Stimulated activated CD4-positive, alpha-beta T cell treated with anti-CD3 and anti-CD28 coated beads, Interleukin-1b, Interleukin-23, amount 100 ng/mL, for 4 hours (primary cell): ENCODE measurements at places on chromosomes 2 and 18.
A peak's percentile ranks its signal among the peaks of the same experiment; 100 is the strongest.

DNA sequence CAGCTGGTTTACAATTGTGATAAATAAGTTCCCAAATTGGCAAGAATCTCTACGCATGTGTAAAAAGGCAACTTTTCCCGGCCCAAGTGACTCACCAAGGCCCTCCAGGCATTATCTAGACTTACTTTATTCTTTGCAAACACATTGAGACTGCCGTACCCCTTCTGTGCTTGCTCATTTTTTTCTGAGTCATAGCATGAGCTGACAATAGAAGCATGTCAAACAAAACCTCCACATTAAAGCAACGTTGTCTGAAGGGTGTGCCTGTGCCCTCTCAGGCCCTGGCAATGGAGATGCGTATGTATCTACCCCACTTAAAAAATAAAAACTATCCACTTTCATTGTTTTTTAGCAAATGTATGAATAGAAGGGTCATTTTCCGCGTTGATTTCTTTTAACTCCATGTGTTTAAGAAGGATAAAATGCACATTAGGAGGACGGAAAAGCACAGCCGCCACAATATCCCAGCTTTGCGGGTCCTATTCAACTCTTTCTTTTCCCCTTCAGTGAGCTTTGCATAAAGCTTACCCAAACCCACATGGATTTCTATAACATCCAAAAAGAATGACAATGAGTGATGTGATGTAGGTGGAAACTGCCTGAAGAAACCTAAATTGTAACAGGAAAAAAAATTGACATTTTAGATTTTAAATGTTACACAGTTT lies 298.2 kb downstream of the CDCA7 start:
- DNase-seq, result no peak

DNA sequence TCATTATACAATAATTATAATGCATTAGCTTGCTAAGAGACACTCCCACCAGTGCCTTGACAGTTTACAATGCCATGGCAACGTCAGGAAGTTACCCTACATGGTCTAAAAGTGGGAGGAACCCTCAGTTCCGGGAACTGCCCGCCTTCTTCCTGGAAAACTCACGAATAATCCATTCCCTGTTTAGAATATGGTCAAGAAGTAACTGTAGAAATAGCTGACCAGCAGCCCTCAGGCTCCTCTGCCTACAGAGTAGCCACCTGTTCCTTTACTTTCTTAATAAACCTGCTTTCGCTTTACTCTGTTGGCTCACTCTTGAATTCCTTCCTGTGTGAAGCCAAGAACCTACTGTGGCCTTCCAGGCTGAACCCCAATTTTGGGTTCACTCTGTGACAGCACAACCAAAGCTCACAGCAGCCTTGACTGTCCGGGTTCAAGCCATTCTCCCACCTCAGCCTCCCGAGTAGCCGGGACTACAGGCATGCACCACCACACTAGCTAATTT lies 20.0 kb upstream of the PTPN2 start:
- DNase-seq, result peak; percentile 52

GRCh38 chr2:211512806-211513205 lies 956.4 kb downstream of the CPS1 start:
- no peak for DNase-seq

DNA sequence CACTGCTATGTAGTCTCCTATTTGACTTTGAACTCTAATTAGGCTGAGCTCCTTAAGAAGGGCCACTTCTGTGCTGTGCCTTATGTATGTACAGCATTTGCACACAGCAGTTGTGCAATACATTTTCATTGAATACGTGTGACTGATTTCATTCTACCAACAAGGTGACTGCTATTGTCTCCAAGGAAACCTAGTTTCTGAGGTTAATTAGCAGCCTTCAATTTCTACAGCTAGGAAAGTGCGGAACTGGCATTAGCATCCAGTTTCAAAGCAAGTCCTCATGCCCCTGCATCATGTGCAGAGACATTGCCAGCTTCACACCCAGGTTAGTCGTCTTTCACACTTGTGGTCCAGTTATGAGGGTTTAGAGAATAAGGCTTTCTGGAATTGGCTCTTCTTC lies 58.6 kb downstream of the NCK2 start:
- DNase-seq, result no peak

- DNase-seq, result no peak
These were observed 275.7 kb downstream of the MYCN start for GRCh38 chr2:16215902-16216557.

- DNase-seq, result no peak
These were observed 122.9 kb downstream of the EPB41L3 start for GRCh38 chr18:5420906-5421305.

- DNase-seq, result no peak
These were observed 214.5 kb downstream of the DSEL start for GRCh38 chr18:67302043-67302442.

DNA sequence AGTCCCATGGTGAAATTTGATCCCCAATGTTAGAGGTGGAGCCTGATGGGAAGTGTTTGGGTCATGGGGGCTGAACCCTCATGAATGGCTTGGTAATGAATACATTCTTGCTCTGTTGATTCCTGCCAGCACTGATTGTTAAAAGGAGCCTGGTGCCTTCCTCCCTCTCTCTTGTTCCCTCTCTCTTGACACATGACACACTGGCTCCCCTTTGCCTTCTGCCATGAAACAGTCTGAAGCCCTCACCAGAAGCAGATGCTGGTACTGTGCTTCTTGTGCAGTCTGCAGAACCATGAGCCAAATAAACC lies 30.6 kb upstream of the EPC2 start:
- no peak for DNase-seq

DNA sequence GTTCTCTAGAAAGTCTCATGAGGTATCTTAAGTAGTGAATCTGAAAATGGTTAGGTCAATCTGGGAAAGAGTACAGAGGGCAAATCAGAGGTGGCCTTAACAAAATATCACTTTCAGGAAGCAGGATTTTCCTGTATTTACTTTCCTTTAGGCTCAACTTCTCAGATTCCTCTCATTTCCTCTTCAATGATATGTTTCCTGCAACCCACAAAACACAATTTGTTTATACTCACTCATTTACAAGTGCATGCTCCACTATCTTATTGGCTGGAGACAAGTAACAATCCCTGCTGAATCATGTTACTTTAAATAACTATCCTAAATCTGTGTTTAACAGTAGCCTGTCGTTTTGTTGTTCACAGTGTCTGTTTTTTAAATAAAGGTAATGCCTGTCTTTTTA lies 228.1 kb downstream of the DSC3 start:
- no peak for DNase-seq

- DNase-seq, result no peak
These were observed 71.5 kb downstream of the OSBPL6 start for GRCh38 chr2:178265851-178266250.

DNA sequence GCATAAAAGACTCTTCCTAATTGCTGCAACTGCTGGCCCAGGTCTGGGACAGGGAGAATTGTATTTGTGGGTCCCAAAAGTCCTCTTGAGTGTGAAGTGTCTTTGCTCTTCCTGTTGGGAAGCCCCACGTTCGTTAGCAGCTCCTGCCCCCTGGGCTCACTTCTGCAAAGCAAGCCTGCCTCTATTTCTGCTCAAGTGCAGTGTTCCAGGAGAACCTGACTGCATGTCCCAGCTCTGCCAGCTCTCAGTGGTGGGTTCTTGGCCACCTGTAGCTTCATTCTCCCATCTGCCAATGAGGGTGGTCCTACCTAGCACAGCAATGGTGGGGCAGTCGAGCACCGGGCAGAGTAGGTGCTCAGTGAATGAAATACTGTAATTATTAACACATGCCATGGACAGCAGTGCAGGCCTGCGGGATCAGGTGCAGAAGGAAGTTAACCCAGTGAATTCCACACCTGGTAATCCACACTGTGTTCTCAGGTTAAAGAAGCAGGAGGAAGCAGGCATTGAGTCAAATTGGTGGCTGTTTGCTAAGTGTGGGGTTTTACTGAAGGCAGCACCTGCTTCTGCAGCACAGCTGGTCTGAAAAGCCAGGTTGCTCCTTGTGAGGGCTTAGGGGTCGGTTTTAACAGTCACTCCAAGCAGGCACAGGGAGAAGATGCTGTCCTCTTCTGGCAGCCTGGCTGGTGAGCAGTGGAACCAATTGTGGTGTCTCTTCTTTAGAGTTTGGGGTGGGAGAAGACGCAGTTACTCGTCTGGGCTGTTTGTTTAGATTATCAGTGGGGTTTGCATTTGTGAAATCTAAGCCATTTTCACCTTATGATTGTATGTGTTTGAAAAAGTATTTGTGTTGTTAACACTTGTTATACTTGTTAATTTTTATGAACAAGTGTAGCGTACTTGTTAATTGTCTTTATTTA lies 54.3 kb downstream of the DGKD start:
- no peak for DNase-seq

DNA sequence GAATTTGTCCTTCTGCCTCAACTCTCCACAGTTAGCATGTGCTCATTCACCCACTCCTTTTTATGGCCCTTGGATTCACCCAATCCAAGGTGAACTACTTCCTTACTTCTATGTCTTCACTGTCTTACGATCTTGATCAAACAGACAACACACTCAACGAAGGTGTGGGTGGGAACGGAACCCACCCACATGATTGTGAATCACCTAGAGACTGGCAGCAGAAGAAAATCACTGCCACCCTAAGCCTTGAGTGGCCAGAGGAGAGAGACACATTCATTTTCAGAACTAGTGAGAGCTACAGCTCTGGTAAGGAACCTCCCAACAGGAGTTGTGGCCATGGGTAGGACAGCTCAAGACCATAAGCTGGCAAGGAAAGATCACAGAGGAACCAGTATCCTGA lies 194.3 kb downstream of the PLCL1 start:
- peak; percentile 15 for DNase-seq

GRCh38 chr2:222805591-222806304 lies 55.1 kb upstream of the ACSL3 start:
- no peak for DNase-seq

DNA sequence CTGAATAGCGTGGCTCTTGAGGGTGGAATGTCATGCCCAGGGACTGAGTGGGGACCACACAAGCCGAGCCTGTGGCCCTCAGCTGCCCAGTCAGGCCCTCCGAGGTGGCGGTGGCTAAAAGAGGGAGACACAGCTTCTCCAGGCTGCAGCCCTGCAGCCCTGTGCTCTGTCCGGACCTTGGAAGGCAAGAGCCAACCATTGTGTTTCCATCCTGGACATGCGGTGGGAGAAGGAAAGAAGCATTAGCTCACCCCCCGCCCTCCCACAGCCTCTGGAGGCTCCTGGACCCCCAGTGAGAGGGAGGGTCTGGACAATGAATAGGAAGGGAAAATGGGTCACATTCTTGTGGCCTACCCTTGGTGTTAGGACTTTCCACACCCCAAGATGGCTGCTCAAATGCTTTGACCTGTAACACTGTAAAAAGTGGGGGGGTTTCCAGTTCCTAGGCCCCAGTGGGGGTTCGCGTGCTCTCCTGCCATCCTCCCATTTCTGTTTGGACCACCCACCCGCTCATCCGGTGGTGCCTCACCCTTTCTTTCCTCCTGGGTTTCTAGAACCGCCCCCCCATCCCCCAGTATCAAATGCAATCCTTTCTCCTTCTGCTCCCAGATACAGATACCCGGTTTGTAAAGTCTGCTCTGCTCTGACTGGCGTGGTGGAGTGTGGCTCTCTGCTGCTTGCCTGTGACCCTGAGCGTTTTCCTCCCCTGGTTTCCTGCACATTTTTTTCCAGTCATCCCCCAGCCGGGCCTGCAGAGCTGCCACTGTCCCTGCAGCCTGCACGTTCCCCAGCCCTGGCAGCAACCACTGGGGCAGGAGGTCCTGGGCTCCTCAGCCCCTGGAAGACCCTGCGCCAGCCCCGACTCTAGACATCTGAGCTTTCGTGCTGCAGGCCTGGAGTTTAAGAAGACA lies 36.3 kb upstream of the SMAD7 start:
- DNase-seq, result no peak

- no peak for DNase-seq
These were observed 66.4 kb downstream of the VIT start for GRCh38 chr2:36762764-36763490.

GRCh38 chr2:144705328-144706245 lies 185.7 kb upstream of the ZEB2 start:
- DNase-seq, result no peak

GRCh38 chr2:86649119-86649947 lies 25.7 kb upstream of the RNF103 start:
- DNase-seq, result no peak

DNA sequence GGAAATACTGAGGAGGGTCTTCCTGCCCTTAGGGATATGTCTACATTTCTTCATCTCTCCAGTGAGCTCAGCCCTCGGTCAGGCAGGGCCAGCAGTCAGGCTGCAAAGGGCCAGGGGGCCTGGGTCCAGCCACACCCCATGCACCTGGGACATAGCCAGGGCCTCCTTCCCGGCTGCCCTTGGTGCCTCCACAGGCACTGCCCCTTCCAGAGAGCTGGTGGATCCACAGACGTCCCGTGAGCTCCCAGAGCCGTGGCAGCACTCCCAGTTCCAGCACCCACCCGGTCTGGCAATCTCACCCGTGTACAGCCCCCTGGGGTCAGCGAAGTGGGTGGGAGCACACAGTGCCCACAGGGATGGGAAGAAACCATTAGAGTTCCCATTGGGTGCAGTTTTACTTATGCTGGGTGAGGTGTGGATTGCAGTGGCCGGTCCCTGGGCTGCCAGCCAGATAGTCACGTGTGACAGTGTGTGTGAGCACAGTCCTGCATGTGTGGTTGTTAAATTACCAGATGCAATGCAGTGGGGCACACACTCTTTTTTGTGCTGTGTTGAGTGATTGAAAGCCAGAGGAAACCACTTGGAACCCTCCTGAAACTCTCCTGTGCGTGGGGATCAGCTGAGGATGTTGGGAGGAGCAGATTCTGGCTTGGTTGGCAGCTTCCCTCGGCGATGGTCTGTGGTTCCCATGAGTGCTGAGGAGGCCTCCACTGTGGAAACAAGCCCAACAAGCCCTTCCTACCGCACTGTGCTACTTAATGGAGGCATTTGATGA lies 131.0 kb downstream of the SNTG2 start:
- DNase-seq, result no peak

- no peak for DNase-seq
These were observed 160.7 kb upstream of the SALL3 start for GRCh38 chr18:78818961-78819360.

- DNase-seq, result no peak
These were observed 1267.8 kb downstream of the SUCLG1 start for GRCh38 chr2:83191316-83191715.

DNA sequence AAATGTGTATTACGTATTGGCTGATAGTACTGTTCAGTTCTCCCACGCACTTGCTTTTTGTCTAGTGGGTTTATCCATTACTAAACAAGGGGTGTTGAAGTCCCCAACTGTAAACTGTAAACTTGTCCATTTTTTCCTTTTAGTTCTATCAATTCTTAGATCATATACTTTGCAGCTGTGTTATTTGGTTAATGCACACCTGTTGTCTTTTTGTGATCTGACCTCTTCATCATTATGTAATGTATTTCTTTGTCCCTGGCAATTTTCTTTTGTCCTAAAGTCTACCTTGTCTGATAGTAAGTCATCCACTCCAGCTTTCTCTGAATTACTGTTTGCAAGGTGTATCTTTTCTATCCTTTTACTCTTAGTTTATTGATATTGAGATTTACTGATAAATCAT lies 21.9 kb downstream of the MCEE start:
- DNase-seq, result no peak

- no peak for DNase-seq
These were observed 31.3 kb upstream of the AFTPH start for GRCh38 chr2:64492821-64493220.

DNA sequence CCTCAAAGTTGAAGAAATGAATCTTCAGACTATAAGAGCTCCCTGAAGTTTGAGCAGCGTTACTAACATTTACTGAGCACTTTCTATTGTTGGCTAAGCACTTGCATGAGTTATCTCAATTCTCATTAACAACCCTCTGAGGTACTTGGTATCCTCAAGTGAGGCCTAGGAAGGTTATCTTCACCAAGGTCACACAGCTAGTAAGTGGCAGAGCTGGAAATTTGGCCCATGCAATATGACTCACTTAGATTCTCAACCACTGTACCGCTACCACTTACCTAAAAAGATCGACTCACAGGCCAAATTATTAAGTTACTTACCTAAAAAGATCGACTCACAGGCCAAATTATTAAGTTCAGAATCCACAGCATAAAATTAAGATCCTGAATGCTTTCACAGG lies 8.7 kb upstream of the METAP1D start:
- DNase-seq, result no peak
